Chondrocyte (in vitro differentiated cells): ENCODE measurements at places on chromosomes 16 and 17. TPM values are rescaled to one million over a fixed set of nuclear protein-coding genes. Genes with fewer than 3 reads are reported as not detected.

- no peak for DNase-seq
Measured at GRCh38 chr17:69810326-69810965, 264.6 kb upstream of the KCNJ16 start.

- DNase-seq = no peak
Measured at GRCh38 chr17:56351675-56352074, 198.4 kb downstream of the ANKFN1 start.

- no peak for DNase-seq
Measured at GRCh38 chr16:65601781-65602180, 479.9 kb upstream of the CDH11 start.

DNA sequence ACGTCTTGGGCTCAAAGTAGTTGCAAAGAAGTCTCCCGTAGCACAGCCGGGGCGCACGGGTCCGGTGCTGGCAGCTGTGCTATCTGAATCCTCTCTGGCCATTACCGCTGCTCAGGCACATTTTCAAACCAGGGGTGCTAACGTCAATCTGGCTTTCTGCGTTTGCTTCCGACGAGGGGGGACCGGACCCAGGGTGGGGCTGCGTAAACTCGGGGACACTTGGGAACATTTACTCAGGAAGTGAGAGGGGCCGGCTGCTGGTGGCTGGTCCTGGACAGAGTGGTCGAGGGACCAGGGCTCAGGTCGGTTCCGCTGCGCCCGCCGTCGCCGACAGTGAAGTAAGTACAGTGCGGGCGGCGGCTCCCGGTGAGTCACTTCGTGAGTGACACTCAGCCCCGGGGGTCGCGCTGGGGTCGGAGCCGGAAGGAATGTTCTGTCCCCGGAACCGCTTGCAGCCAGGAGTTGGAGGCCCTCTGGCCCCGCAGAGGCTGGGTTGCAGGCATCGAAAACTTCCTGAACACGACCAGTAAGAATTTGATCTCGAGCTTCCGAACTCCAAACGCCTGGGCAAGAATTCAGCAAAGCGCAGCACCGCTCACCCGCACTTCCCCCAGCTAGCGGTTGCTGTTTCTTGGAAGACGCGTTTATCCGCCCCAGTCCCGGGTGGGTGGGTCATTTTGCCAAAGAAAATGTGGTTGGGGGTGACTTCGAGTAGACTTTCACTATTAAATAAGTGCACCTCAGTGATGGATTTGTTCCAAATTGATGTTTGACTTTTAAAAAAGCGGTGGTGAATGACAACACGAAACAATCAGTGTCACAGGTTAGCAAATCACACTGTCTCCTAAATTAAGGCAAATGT lies 1.4 kb upstream of the HS3ST3B1 start:
- DNase-seq = peak; percentile 94

BANP gene
- total RNA-seq = 15.0 to 19.3 TPM (median 16.7 TPM) in 3 replicates
